ENCODE measurements at places on chromosomes 1 and 21.

DNA sequence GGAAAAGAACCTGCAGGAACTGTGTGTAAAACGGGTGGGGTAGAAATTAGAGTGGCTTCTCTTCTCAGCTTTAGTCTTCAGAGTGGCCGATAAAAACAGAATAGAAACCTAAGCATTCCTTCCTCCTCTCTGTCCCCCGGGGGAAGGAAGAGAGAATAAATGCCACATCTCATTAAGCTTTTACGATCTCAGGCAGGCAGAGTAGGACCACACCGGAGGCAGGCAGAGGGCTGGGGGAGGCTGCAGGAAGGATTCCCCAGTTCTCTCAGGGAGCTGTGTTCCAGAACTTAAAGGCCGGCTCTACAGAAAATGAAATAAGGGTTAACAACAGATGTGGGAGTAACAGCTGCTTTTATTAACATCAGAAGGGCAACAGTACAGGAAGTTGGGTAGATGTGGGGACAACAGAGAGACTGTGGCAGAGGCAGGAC lies 24.5 kb upstream of the MEF2D start:
- DNase-seq, result peak; percentile 48

DNA sequence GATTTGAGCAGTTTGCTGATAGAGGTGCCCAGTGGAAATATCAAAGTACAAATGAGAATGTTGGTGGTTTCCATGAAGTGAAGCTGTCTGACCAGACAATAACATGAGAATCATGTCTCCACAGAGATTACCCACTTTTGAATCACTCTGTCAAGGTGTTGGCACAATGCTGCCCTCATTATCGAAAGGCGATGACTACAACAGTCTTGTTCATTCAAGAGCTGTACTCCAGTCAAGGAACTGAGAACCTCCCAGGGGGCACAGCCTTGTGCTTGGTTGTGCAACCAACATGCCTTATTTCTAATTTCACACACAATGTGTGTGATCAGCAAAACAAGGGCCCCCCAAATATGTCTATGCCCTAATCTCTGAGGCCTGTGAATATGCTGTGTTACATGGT lies 35.7 kb downstream of the ETS2 start:
- no peak for DNase-seq

GRCh38 chr1:27632387-27633297 lies 2.3 kb downstream of the FGR start:
- peak; percentile 68 for DNase-seq

- no peak for DNase-seq
These were observed 34.7 kb downstream of the RGS5 start for GRCh38 chr1:163168053-163168452.

- no peak for DNase-seq
These were observed 25.6 kb downstream of the GON4L start for GRCh38 chr1:155831279-155831976.

DNA sequence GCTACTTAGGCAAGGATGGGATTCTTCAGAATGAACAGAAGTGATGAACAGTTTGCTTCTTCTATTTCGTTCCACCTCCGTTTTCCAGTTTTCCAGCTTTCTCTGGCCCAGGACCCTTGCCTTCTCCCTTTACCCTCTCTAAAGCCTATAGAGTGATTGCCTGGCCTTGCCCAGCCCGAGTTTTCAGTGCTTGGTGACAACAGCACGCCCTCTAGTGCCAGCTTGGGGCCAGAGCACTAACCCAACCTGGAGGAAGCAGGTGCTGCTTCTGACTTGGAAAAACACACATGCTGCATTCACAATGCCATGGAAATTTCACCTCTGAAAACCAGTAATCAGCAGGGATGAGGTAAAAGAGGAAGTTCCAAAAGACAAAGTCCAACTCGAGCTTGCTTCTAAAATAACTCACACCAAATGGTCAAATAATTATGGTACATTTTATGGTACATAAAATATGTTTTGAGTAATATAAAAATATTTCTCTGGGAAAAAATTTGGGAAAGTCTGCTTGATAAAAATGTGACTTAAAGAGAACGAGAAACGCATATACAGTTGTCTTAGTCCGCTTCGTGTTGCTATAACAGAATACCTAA lies 26.1 kb downstream of the UBE2T start:
- DNase-seq, result peak; percentile 72

DNA sequence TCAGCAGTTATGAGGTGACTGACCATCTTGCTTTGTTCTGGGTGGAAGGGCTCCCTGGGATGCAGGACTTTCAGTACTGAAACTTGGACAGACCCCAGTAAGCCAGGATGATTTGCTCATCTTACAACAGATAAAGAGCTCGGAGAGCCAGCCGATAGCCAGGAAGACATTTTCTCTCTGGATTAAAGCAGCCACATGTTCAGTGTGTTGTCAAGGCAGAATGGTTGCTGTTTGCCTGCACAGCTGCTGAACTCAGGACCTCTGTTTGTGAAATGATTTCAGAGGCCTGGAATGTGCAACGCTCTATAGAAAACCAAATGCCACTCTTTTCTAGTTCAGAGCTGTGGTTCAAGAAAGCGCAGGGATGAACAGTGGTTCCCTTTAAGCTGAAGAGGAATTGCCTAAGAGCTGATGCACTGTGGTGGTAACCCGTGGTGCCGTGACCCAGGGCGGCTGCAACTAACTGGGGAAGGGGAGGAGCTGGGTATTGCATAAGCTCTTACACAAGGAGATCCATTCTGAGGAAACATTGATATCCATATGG lies 40.7 kb downstream of the CASQ2 start:
- no peak for DNase-seq

DNA sequence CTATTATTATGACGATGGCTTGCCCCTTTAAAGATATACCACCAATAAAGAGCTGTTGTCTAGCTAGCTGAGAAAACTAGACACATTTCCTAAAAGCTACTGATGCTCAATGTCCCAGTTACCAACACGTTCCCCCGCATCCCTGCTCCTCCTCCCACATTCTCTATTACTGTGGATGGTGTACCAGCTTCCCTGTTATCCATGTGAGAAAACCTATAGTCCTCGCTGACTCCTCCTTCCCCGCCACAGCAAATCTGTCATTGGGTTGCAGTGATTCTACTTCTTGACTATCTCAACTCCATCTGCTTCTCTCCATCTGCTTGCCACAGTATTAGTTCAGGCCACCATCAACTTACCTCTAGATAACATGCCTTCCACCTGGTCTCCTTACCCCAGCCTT lies 337.5 kb downstream of the KCNH1 start:
- DNase-seq, result no peak

- DNase-seq, result no peak
These were observed 16.9 kb downstream of the ACTRT2 start for GRCh38 chr1:3038113-3038551.

DNA sequence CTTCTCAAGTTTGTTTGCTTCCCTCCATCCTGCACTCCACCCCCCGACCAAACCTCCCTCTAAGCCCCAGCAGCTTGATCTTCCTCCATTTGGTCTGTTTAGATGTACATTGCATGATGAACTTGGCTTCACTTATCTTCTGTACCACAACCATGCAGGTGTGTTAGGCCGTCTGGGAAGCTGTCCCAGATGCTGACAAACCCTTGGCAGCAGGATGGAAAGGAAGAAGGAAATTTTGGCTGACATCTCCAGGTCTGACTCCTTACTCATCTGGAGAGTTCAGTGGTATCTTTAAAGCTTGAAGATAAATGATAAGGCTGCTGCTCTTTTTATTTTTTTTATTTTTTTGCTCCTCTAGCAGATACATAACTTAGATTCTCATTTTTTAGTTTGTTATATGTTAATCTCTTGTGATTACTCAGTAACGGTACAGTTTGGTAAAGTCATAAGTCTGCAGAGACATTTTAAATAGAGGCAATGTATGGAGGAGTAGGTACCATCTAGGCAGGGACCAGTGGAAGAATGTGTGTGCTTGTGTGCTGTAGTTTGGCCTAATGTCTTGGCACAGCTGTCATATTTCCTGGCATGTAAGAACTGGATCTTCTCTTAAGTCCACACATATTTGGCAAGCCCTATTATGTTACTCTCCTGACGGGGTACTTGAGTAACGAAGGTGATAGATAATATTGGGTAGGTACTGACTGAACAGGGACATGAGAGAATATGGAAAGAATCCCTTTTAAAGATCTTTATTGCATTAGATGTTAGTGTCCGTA lies 79.7 kb downstream of the CACHD1 start:
- DNase-seq, result no peak

DNA sequence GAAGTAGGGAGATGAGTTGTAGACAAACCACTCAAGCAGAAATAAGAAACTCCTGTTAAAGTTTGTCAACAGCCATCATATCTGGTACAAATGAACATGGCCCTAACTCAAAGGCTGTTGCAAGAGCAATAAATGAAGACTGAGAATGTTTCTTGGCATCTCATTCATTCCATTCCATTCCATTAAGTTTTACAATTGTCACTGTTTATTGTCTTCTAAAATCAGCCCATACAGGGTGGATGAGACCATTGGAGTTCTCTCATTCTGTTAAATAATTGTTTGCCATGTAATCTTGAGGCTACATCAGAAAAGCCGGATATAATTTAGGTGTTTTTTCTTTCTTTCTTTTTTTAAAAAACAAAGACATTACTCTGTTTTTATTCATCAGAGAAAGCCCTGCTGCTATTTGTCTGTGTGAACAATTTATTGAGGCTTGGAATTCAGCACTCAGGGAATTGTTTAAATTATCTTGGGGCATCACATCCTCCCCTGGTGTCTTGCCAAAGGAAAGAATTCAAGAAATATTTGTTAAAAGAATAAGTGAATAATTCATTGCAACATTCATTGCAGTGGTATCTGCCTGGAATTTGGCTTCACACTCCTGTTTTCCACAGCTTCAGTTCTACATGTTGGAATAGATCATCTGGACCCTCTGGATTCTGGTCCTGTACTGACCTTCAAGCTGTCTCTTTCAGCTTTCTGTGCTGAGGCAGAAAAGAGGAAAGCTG lies 604.5 kb downstream of the PLPP3 start:
- DNase-seq, result no peak

- no peak for DNase-seq
These were observed 1.3 kb downstream of the ZBTB7B start for GRCh38 chr1:155003766-155004351.

- DNase-seq, result no peak
These were observed 171.0 kb downstream of the ZZZ3 start for GRCh38 chr1:77511440-77511840.

- DNase-seq, result no peak
These were observed 28.6 kb upstream of the DISC1 start for GRCh38 chr1:231597971-231598370.

DNA sequence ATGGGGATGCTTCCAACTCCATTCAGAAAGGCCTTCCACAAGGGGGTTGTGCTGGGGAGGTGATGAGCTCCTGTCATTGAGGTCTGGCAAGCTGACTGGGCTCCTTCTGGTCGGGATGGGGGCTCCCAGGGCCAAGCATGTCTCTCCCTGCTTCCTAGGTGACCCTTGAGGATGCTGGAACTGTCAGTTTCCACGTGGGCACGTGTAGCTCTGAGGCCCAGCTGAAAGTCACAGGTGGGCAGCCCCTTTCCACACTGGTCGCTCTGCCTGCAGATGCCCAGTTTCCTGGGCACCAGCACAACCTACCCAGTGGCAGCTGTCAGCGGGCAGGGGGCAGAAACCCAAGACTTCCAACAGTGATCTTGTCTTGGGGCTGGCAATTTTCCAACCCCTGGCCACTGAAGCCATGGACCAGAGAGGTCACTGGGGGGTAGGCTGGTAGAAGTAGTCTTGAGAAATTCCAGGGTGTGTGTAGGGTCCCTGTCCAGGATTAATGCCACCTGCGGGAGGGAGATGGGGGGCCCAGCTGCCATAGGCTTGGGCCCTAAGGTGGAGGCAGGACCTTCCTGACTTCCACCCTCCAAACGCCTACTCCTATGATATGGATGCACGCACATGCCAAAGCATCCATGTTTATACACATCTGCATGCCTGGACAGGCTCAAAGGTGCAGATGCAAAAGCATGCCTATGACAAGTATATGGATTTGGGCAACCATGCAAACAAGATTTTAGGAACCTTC lies 97.1 kb downstream of the TRIM11 start:
- no peak for DNase-seq

DNA sequence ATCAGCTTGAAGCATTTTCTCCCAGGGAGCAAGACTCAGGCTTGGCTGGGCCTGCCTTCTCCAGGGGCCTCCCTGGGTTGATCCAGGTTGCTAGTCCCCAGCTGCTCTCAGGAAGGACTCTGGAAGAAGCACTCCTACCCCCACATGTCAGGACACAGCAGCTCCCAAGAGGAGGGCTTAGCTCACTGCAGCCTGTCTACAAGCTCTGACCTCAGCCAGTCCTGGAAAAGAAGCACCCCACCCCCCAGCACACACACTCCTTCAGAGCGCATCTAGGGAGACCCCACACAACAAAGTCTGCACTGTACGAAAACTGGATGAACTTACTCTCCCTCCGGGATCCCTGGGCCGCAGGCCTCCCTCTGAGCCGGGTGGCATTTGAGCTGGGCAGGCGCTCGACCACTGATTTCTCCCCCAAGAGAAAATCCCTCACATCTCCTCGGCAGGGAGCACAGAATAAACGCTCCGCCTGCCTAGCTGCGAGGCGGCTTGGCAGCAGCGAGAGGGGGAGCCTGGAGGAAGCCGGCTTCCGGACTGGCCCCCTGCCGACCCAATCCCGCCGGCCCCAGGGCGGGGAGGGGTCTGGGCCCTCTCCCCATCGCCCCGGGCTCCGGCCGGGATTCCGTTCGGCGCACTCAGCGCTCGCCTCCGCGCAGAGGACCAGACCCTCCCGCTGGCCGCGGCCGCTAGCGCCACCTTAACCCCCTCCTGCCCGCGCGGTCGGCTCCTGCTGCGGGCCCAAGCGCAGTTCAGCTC lies at the start of gene KCNA2:
Gene KCNA2, minus strand, starts transcription at position 458 of the 756 bp plus-strand sequence. CDS start 1,576 bp downstream, outside the sequence.
- no peak for DNase-seq

- DNase-seq, result no peak
These were observed 98.2 kb downstream of the HMGB4 start for GRCh38 chr1:33962061-33962460.

GRCh38 chr1:175891783-175892309 lies 148.5 kb upstream of the TNR start:
- DNase-seq, result no peak

DNA sequence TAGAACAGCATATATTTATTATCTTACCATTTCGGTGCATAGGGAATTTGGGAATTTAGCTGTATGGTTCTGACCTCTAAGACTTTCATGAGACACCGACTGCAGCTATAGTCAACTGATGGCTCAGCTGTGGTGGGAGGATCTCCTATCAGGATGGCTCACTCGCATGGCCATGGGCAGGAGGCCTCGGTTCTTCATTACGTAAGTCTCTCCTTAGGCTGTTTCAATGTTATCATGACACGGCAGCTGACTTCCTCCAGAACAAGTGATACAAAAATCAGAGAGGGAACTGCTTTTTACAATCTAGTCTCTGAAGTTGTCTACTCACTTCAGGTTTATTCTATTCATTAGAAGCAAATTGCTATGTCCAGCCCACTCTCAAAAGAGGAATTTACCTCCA lies 13.3 kb upstream of the CAPN8 start:
- DNase-seq, result no peak

- no peak for DNase-seq
These were observed 8.8 kb downstream of the TSEN15 start for GRCh38 chr1:184060316-184060715.
